ENCODE measurements at places on chromosomes 6 and 20.
A peak's percentile ranks its signal among the peaks of the same experiment; 100 is the strongest.

DNA sequence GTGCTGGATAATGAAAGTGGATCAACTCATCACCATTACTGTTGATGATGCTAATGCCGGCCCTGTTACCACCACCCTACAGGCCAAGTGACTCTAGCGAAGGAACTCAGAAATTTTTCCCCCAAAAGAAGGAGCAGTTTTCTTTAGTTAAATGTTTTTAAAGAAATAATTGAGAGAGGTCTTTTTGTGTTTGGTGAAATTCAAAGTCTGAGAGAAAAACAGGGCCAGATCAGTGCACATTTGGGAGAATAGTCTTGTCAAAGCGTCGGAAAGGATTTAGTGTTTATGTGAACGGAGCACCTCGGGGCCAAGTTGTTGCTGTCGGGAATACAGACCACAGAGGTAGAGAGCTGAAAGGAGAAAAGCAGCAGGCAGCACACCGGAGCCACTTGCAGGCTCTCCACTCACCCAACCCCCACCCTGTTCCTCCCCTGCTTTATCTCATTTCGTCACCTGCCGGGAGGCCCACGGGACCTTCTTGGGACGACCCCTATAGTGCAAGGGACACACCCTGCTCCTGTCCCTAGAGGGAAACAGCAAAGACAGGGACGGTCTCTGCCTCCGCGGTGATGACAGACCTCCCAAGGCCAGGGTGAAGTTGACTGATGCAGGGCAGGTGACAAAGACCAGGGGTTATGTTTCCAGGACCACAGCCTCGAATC is 6.8 kb downstream of the TFAP2B start:
- no peak for DNase-seq

DNA sequence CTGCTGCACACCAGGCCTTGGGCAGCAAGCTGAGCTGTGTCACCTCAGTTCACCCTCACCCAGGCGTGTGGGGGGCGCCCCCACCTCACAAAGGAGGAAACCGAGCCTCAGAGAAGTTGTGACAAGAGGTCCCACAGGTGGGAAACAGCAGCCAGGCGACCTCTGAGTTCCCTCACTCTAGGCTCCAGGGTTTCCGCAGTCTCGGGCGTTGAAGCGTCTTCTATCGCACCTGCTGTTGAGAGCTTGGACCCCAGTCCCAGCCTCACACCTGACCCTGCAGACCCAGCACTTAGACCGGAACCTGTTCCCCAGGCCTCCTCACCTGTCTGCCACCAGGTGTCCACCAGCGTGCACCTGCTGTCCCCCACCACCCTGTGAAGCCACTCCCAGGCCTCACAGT is 22.3 kb upstream of the APMAP start:
- DNase-seq, result no peak

DNA sequence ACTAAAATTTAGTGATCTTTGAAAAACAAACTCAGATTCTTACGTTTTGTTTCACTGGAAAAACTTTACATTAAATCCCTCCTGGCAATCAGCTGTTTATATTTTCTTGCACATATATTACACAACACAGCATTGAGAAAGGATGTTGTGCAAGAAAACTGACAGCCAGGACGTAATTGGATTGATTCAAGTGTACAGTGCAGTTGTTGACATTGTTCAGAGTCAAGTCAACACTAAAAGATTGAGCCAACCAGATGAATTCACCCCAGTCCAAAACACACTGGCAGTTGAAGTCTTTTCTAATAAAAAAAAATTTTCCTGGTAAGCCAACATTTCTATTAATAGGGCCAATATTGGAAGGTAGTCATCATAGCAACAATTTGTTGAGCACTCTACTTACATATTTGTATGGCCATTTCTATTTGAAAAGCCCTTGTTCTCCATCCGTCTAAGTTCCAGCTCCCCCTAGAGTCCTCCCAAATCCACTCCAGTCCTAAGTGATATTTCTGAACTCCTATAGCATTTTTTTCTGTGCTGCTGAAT is 20.9 kb upstream of the VNN1 start:
- peak; percentile 44 for DNase-seq

DNA sequence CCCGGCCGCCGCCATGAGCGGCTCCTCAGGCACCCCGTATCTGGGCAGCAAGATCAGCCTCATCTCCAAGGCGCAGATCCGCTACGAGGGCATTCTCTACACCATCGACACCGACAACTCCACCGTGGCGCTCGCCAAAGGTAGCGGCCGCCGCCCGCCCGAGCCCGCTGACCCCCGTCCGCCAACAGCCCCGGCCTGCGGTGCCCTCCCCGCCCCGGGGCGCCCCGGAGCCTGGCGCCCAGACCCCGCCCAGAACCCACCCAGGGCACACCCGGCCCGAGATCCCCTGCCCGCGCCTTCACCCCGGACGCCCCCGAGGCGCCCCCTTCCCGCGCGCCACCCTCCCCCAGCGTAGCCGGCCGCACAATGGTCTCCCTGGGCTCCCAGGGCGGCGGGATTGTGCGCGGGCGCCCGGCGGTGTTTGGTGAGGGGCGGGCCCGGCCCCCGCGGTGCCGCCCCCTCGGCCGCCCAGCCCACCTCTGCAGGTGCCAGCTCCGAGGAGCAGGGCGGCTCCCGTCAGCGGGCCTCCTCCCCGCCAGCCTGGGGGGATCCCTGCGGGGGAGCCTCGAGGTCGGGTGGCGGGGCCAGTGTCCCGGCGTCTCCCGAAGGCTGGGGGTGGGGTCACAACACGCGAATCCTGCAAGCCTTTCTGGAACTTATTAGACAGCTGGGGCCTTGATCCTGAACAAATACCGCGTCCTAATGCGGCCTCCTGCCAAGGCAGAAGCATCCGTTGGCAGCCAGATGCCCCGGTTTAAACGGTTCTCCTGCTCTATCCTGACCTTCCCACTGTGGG is 577 bp downstream of the LSM14B start:
- peak; percentile 50 for DNase-seq

- no peak for DNase-seq
These were observed 92.9 kb downstream of the TFAP2C start for GRCh38 chr20:56722042-56722441.

DNA sequence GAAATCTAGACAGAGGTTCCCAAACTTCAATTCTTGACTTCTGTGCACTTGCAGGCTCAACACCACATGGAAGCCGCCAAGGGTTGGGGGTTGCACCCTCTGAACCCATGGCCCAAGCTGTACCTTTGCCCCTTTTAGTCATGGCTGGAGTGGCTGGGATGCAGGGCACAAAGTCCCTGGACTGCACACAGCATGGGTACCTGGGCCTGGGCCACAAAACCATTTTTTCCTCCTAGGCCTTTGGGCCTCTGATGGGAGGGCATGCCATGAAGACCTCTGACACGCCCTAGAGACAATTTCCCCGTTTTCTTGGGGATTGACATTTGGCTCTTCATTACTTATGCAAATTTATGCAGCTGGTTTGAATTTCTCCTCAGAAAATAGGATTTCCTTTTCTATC is 342.0 kb downstream of the TPBG start:
- no peak for DNase-seq

DNA sequence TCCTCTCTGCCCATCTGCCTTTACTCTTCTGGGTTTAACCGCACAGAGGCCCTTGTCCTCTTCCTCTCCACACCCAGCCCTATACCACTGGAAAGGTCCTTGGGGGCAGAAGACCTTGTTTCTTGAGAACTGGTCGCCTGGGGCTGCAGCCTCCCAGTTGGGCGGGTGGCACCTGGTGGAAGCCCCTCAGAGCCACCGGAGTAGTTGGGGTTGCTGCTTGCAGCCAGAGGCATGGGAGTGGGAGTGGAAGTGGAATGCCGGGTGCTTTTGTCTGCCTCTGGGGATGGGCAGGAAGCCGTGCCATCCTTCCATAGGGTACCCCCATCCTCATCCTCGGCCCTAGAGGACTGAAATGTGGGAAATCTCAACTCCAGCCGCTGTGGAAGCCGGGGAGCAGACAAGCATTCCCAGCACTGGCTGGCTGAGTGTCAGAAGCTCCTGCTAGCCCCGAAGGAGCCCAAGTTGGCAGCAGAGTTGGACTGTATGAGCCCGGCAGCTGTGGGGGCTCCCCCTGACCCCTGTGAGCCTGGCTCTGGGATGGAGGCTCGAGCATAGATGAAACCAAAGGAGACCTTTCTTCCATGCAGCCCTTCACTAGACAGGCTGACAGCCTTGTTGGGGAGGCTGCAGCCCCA is 1.2 kb downstream of the VSTM2L start:
- no peak for DNase-seq

DNA sequence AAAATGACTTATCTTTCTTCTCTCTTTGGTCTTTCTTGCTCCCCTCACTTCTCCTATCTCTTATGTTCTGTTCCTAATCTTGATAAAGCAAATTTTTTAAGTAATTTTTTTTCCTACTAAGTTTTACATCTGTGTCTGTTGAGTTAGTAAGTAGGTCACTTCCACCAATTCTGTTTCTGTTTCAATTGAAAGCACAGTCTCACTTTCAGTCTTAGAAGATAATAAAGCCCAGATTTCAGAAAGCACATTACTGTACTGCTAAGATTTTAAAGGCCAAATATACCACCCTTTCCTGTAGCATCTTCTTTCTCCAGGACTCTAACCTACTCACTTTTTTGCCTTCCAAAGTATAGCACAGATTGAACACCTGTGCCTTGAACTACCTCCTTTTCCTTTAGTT is 866.1 kb upstream of the ADGRB3 start:
- no peak for DNase-seq

- no peak for DNase-seq
These were observed 1.9 kb upstream of the EBF4 start for GRCh38 chr20:2690718-2691117.

DNA sequence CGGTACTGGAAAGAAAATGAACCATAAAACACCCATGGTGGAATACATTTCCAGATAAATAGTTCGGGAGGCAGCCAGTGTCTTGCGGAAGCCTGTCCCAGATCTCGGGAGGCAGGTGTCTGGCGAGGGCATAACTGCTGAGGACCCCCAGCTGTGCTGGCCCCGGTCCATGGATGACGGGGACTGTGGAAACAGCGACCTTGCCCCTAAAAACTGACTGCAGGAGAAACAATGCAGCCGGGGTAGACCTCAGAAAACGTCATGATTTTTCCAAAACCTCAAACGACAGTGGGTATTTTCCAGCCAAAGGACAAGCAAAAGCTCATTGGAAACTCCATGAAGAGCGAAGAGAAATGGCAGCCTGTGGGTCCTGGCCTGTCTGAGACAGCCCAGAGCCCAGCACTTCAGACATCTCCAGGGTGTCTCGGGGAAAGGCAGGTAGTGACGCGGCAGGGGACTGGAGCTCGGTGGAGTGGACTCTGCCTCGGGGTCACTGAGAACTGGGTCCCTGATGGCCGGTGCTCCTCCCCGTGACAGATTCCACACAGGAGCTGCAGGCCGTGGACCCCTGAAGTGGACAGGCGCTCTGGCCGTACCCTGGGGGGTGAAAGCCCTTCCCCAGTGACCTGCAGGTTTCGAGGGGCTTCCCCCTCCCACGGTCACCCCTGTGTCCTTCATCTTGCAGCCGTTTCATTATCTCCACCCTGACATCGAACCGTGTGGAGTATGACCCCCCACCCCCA is 188.6 kb downstream of the SYNDIG1 start:
- no peak for DNase-seq

- no peak for DNase-seq
These were observed 47.8 kb downstream of the CEP43 start for GRCh38 chr6:167046861-167047495.

- DNase-seq, result no peak
These were observed 146.8 kb downstream of the TFAP2A start for GRCh38 chr6:10268111-10268510.

DNA sequence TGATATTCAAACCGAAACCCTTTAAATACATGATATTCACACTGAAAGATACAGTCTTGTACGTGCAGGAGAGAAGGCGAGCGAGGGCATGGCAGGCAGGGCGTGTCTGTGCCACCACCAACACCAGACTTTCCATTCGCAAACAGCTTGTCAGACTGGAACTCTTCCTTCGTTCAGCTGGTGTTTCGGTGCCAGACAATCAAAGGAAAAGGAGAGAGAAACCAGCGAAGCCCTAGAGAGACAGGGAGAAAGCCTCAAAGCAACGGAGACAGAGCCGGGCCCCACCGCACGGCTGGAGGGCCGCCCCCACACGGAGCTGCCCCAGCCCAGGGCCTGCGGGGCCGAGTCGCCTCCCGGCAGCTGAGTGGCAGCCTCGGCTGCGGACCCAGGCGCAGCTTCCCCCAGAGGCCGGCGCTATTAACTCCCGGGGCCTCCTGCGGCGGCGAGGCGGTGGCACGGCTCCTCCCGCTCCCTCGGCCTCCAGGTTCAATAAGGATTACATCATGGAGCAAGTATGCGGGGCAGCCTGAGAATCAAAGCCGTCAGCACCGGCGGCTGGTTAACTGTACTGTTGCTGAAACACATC is 32.1 kb upstream of the NR2E1 start:
- DNase-seq, result peak; percentile 90

DNA sequence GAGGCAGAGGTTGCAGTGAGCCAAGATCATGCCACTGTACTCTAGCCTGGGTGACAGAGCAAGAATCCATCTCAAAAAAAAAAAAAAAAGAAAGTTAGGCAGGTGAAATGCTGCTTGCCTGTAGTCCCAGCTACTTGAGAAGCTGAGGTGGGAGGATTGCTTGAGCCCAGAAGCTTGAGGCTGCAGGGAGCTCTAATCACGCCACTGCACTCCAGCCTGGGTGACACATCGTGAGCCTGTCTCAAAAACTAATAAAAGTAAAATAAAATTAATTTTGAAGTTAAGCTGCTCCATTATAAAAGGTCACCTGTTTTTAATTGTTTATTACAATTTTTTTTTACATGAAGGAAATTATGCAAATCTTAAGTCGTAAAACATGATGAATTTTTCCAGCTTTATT is 23.2 kb upstream of the SAMHD1 start:
- DNase-seq, result no peak

DNA sequence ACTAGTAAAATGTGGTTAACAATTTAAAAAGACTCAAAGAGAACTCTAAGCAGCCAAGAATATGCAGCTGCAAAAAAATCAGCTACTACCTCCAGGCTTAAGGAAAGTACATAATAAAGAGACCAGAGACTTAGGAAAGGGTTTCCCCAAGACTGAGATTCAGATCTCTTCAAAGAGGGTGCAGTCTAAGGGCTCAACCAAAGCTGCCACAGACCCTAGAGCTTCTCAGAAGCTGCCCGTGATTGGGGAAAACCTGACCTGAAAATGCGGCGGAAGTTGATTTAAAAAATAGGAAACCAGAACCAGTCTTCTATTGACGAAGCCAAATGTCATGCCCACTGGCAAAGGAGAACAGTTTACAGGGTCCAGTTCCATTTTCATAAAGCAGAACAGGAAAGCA is 516.8 kb upstream of the MARCKS start:
- no peak for DNase-seq

DNA sequence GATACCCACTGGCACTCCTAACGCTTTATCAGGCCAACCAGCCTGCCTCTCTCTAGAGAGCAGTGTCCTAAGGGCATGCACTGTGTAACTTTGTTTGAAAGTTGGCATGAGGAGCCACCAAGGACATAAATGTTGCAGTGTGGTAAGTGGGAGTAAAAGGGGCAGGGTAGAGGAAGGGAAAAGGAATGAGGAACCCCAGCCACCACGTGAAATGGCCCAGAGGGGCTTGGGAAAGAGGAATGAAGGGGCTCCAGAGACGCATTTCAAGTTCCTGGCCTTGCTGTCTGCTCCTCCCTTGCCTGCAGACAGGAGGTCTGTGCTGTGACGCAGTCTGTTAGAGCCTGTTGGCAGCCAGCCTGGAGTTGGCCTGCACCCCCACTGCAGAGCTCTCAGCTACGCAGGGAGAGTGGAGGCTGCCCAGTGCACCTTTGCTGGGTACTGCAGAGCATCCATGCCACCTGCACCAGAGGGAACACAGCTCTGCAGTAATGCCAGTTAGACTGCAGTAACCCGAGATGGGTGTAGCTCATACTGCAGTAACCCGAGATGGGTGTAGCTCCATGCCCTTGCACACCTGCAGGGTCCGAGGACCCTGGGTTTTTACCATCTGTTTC is 86.8 kb upstream of the SNAP25 start:
- peak; percentile 66 for DNase-seq

Measured in ELR (cell line).